ENCODE measurements at places on chromosomes 16 and 17. TPM values are rescaled to one million over a fixed set of nuclear protein-coding genes. Genes with fewer than 3 reads are reported as not detected.

DNA sequence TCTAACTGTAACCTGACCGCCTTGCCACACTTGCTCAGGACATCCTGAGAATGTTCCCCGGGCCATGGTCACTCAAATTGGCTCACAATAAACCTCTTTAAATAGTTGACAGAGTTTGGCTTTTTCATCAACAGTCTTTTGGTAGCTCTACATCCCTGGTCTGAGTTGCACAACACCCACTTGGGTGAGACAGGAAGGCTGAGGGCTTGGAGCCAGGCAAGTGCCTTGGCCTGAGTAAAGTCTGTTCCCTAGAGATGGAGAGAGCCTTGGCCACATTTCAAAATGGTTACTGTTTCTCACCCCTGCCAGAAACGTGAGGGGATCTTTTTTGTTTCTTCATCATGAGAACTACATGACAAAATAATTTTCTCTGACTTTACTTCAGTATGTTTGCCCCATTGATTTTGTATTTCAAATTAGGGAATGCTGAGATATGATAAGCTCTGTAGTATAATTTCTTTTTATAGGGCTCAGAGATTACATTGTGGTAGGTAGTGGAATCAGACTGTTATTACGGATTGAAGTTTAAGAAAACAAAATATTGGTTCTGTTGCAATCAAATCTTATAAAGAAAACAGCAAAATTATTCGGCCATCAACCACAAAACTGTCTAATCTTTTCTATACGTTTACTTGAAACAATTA, 53.9 kb upstream of the NETO2 start:
- DNase-seq: peak; percentile 28

GRCh38 chr17:41434005-41434404, 6.8 kb downstream of the KRT38 start:
- DNase-seq: no peak

- DNase-seq: peak; percentile 69
Measured at GRCh38 chr17:76384987-76385891, 830 bp downstream of the SPHK1 start.

- DNase-seq: no peak
Measured at GRCh38 chr17:82599674-82600661, 48.3 kb downstream of the WDR45B start.

DNA sequence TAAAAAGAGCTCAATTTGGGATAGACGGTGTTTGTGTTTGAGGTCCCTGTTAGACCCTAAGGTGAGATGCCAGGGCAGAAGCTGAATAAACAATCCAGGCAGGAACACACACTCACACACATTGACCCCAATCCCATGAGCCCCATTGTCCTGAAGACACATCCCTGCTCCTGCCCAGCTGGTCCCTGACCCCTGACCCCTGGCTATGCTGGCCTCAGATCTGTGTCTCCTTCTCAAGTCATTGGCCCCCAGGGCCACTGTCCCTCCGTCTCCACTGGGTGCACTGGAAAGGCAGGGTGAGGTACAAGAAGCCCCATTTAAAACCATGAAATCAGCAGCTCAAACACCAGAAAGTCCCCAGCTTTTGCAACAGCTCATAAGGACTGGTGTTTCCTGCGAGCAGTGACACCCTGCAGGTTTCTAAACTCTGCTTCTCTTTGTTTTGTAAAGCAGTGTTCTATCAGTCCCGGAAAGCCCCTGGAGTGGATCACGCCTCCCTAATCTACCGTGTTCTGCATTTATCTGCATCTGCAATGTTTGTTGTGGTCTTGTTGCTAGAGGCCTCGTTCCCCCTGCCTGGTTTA, 18.0 kb upstream of the ASGR2 start:
- DNase-seq: no peak

DNA sequence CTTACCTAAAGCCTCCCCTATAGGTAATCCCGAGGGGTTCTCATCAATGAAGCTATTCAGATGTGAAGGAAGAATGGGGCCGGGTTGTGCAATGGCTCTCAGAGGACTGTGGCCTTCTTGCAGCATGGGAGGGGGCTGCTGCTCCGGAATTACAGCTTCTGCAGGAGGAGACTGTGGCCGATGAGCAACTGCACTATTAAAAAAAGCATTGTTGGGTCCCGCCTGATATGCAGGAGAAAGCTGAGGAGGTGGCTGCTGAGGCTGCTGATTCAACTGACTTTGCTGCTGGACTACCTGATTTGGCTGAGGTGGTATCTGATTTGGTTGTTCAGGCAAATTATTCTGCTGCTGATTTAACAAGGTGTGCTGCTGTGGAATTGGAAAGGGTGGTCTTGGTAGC, 64.8 kb downstream of the CACNG1 start:
- DNase-seq: no peak

DNA sequence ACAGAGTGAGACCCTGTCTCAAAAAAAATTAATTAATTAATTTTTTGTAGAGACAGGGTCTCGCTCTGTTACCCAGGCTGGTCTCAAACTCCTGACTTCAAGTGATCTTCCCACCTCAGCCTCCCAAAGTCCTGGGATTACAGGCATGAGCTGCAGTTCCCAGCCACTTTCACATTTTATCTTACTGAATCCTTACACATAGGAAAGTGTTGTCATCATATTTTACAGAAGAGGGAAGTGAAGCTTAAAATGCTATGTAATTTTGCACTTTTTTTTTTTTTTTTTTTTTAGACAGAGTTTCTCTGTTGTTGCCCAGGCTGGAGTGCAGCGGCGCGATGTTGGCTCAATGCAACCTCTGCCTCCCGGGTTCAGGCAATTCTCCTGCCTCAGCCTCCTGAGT, 21.1 kb upstream of the ZNF629 start:
- no peak for DNase-seq

Gene KRT32
- total RNA-seq: not detected

Gene GEMIN4
- total RNA-seq: 9.3 TPM

Gene CHST6
- under 0.01 TPM for total RNA-seq

Gene AXIN1
- 14.5 TPM for total RNA-seq

Data from fibroblast of villous mesenchyme (primary cell).